ENCODE measurements at places on chromosomes 2 and 18.

GRCh38 chr2:154696810-154697417, 1.6 kb upstream of the KCNJ3 start:
- no peak for DNase-seq

DNA sequence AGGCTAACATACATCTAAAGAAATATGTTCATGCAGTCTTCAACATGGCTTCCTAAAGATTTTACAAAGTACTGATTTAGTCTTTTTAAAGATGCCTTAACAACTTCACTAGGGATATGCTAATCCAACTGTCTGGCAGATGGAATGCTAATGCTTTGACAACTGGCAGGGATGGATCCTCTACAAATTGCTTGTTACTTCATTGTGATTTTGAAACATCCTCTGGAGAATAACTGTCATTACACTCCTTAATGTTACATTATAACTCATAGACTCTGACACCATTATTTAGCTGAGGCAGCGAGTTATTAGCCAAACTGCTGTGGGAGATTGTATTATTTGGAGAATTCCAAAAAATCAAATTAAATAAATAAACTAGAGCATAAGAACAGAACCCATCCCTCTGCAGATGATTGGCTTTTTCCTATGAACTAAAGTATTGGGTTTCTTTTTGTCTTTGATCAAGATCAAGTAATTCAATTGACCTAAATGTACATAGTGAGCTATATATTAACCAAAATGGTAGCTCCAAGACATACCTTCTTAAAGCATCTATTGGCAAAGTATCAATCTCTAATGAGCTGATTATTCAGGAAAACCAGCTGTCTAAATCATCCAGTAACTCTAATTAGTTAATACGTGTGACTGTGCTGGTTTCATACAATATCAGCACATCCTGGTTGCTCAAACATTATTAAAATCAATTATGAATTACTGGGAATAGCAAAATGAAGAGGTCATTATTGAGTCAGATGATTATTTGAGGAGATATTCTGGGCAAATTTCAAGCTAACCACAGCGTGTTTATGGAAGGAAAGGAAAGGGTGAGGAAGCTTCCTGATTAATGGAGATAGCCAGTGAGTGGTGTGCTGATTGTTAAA, 321.3 kb upstream of the TFPI start:
- DNase-seq, result peak; percentile 11

DNA sequence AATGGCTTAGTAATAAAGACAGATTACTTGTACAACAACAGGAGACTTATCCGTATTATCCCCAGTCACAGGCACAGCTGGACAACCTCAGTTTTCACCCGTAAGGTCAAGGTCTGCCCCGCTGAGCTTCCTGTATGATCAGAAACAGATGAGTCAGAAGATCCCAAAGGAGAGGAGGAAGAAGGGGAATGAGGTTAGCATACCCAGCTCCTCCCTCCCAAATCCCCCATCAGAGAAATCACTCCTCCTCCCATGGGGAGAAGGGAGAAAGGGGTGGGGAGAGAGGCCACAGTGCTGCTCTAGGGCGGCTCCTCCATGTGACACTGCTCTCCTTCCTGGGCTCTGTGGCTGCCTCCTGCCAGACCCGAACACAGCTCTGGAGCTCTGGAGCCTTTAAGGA, 53.8 kb upstream of the SPTBN1 start:
- DNase-seq, result peak; percentile 21

DNA sequence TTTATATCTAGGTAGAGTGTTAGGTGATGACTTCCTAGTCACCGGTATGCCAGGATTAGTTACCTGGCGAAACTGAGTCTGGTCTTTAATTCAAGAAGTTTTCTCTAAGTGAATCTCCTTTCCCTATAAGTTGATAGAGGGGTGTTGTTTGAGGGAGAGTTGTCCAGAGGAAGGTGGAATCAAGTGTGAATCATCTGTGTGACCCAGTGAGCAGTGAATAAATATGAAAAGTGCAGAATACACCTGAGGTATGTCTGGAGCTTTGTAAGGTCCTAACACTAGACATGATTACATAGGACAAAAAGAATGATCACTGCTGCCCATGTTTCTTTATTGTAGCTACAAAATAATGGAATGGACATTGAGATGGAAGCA, 11.2 kb downstream of the POU3F3 start:
- DNase-seq, result no peak

GRCh38 chr2:238226698-238227586, 12.9 kb downstream of the HES6 start:
- no peak for DNase-seq

DNA sequence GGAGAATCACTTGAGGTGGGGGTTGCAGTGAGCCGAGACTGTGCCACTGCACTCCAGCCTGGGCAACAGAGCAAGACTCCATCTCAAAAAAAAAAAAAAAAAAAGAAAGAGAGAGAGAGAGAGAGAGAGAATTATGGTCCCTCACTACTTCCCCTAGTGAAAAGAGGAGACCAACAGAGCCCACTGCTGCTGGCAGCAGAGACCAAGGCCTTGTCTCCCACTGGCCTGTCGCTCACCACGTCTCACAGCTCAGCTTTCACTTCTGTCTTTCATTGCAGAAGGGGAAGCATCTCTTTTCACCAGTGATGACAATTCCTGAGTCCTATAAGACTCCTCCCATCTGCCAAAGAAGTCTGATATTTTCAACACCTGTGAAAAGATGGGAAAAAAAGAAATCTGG, 81.3 kb downstream of the CLHC1 start:
- no peak for DNase-seq

DNA sequence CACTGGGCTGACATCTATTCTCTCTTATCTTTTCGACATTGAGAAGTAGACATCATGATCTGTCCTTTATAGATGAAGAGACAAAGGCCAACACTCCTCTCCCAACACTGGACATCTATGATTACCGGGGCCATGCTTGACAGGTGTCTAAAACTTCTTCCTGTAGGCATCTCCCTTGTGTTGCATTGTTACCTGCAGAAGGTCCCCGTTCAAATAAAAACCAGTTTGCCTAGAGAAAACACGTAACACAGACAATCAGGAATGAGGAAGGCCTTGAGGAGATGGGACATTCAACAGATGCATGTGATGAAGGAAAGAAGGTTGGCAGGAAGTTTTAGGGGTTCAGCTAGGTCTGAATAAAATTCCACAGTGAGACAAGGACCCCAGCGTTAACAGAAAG, 70.8 kb upstream of the ST8SIA3 start:
- no peak for DNase-seq

Data from NCI-H460 (cell line).